SJSA1 (cell line): ENCODE measurements at places on chromosomes 16 and 17. TPM values are rescaled to one million over a fixed set of nuclear protein-coding genes. Genes with fewer than 3 reads are reported as not detected.

Gene HBA2
- total RNA-seq = not detected in 2 replicates

Gene PABPN1L
- total RNA-seq = not detected in 2 replicates

Gene RNF151
- total RNA-seq = not detected in 2 replicates

Gene CLEC18A
- total RNA-seq = not detected in 2 replicates

Gene NFATC3
- total RNA-seq = 19.8 and 33.8 TPM in 2 replicates

Gene ARL5C
- not detected in 2 replicates for total RNA-seq

Gene ZFPM1
- 0.38 and 0.92 TPM in 2 replicates for total RNA-seq

DNA sequence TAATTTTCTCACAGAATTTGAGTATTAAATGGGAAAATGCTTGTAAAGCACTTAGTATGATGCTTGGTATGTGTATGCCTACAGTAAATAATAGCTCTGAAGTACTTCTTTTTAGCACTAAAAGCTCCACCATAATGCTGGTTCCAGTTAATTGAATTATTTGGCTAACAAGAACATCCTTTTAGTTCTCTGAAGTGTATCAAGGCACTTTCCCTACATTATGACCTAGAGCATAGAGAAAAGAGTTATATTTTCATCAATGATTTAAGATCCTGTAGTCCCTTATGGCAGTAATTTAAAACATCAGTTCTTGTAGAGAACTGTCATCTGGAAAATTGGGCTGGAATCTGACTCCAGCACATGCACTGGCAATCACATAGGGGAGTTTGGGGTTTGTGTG, 21.9 kb upstream of the PHAF1 start:
- DNase-seq = no peak

- no peak for DNase-seq
Observed at GRCh38 chr17:39757176-39757662, 19.5 kb downstream of the GRB7 start.

GRCh38 chr17:58985367-58985766, 121.3 kb downstream of the TRIM37 start:
- DNase-seq = no peak

DNA sequence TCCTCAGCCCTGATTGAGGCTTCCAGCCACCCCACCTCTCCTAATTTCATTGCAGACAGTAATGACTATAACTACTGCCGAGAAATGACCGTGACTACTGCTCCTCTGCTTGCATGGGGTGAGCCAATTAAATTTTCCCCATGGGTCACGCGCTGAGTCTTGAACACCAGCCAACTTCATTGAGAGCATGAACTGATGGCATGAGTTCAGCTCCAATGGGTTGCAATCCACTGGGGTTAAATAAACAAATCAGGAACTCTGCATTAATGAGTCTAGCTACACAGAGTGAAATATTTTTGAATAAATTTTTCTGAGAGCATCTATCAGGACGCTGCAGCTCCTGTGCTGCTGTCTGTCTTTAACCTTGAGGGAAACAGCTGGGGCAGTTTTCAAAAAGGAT, 61.6 kb upstream of the CLEC3A start:
- no peak for DNase-seq

- DNase-seq = peak; percentile 66
Observed at GRCh38 chr17:31842195-31843069, 16.6 kb downstream of the COPRS start.

DNA sequence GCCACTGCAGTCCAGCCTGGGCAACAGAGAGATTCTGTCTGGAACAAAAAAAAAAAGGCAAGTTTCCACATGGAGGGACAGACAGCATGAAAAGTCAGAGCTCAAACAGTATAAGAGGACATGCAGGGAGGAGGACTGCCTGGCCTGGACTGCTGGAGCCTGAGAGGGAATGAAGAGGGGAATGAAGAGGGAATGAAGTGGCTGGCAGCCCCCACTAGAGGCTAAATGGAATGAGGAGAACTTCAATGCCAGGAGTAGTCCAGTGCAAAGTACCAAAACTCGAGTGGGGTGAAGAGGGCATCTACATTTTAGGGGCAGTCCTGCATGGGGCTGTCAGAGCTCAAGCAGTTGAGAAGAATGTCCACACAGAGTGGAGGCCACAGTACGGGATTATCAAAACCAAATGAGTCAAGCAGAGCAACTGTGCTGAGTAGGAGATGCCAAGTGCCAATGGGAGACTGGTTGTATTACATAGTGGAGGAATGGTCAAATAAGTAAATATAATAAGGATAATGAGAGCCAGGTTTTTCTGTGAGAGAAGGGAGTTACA, 22.9 kb downstream of the IKZF3 start:
- no peak for DNase-seq

- no peak for DNase-seq
Observed at GRCh38 chr16:892006-892405, 78.8 kb downstream of the LMF1 start.

DNA sequence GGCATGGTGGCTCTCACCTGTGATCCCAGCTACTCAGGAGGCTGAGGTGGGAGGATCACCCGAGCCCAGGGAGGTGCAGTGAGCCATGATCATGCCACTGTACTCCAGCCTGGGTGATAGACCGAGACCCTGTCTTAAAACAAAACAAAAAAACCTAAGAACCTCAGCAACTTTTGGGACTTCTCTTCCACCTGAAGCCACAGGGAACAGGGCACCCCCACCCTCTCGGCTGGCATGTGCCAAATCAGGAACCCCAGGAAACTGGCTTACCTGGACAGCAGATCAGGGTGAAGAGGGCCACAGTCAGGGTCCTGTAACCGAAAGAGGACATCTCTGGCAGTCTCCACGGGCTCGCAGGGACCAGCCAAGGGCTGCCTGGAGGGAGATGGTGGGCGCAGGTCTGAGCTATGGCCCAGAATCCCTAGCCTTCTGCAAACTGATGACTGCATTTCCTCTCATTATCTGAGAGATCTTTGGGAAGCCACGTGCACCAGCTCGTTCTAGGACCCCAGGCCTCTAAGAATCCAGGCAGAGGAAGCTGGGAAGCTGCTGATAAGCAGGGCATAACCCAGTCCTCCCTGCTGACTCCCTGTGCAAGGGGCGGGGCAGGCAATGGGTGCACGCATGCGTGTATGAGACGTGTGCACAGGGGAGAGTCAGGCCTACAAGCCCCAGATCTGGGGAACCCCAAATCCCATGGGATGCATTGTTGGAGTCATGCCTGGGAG, 8.4 kb downstream of the PRR29 start:
- no peak for DNase-seq

DNA sequence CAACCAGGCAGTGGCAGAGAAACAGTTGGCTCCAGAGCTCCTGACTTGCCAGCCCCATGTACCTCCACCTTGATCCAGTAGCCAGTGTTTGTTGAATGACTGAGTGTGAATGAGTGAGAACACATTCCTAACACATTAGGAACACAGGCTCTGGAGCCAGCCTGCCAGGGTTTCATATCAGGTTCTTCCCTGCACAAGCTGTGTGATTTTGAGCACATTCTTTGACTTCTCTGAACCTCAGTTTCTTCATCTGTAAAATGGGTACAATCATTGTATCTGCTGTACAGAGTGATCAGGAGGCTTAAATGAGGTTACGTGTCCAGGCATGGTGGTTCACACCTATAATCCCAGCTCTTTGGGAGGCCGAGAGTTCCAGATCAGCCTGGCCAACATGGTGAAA, 13.3 kb upstream of the RMI2 start:
- DNase-seq = no peak

DNA sequence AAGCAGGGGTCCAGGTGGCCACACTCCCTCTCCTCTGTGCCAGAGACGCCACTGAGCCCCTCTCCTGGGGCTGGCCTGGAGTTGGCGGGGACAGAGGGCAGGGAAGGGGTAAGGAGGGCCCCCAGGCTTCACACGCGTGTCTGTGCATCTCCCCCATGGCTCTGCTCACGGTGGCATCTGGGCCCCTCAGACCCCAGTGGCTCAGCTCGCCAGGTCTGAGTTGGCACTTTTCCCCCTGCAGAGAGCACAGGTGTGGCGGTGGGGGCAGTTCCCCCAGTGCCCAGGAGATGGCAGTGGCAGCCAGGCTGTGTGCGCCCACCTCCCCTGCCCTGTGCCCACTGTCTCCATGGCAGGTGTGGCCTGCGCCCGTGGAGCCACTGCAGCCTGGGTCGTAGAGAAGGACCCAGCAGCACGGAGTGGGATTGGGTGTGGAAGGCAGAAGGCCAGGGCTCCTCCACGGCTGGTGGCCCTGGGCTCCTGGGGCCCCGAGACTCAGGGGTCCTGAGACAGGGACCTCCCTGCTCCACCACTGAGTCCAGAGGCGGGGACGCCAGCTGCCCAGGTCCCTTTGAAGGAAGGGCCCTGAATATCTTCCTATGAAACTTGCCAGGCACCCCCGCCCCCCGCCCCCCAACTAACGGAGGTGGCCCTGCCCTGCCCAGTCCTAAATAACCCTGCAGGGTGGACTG, 4.3 kb upstream of the APRT start:
- no peak for DNase-seq

DNA sequence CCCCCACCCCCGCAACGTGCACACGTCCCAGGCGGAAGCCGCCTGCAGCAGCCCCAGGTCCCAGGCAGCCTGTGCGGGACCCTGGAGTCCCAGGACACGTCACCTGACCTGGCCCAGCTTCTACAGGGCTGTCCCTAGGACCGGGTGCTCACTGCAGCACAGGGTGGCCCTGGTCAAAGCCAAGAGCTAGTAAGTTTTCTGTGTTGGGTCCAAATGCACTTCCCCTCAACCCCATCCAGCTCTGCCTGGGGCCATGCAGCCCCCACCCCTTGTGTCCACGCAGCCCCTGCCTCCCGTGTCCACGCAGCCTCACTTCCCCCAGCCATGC, 22.1 kb upstream of the PVALEF start:
- DNase-seq = no peak

DNA sequence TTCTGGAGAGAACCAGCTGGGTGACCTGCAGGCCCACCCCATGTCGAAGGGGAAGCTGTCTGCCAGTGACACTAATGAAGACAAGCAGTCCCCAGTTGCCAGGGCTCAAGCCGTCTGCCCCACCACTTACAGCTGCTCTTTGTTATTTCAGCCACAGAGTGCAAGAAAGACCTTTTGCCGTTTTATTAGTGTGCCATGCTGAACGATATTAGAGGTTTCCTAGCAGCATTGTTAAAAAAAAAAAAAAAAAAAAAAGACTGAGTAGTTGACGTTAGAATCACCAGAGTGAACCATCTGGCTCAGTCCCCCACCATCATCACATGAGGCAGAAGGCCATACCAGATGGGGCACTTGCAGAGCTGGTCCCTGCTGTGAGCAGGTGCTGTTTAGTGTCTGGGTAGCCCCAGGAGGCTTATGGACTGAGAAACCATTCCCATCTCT, 26.5 kb upstream of the SLC39A11 start:
- no peak for DNase-seq

- no peak for DNase-seq
Observed at GRCh38 chr16:11535494-11535893, 51.2 kb downstream of the LITAF start.

DNA sequence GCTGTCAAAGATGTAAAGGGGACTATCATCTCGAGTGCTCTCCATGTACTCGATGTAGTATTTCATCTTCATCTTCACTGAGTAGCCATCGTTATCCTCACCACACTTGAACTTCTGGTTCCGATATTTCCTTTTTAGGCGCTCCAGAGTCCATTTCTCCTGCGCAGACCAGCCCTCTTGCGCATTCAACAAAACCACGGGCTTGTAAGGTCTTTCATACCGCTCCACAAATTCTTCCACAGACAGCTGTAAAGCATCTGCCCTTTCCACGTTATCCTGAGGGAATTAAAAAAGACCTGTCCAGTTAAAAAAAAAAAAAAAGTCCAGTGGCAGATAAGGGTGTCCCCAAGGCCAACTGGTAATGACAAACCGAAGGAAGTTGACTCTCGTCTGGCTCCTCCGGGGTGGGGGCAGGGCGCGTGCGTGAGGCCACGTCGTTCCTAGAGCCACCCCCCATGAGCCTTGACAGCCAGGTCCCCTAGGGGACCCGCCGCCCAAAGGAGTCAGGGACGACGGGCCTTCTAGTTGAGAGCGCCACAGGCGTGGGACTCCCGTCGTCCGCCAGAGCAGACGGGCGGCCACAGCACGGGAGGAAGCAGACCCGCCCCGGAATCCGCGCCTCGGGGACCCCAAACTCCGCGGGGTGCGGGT, 701 bp downstream of the JMJD6 start:
- DNase-seq = no peak

- DNase-seq = peak; percentile 65
Observed at GRCh38 chr16:27179500-27180072, 23.7 kb upstream of the KDM8 start.

- DNase-seq = no peak
Observed at GRCh38 chr17:36888236-36888951, 48.9 kb upstream of the LHX1 start.
